ENCODE measurements at places on chromosomes 5 and 9.
A peak's percentile ranks its signal among the peaks of the same experiment; 100 is the strongest.

GRCh38 chr5:124393584-124394379, 352.7 kb downstream of the ZNF608 start:
- DNase-seq, result no peak

DNA sequence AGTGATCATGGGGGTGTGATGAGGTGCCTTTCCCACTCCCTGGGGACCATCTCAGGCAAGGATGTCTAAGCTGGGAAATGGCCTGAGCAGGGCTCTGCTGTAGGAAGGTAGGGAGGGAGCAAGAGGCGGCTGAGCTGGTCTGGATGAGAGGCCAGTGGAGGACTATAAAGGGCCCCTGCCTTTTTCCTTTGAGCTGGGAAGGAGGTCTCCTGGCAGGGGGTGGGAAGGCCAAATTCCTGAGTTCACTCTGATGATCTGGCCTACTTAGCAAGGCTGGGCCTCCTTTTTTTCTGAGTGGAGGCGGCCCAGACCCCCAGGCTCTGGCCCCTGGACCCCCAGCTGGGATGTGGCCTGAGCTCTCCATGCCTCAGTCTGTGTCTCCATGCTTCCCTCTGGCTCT, 14.3 kb upstream of the PITX1 start:
- no peak for DNase-seq

GRCh38 chr5:176743868-176744583, 66.3 kb upstream of the UNC5A start:
- DNase-seq, result no peak

DNA sequence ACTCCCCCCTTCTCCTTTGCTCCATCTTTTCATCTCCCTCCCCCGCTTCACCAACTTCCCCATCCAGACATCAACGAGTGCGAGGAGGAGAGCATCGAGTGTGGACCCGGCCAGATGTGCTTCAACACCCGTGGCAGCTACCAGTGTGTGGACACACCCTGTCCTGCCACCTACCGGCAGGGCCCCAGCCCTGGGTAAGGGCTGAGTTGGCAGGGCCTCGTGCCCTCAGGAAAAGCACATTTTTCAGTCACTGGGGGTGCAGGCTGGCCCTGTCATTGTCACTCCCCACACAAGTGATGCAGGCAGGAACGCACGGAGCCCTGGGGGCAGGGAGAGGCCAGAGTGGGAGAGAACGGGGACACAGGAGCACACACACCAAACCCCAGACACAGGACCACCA, 12.4 kb upstream of the ASS1 start:
- DNase-seq, result no peak

- no peak for DNase-seq
Measured at GRCh38 chr9:18338042-18338441, 135.9 kb upstream of the ADAMTSL1 start.

GRCh38 chr9:120343416-120343815, 236.6 kb downstream of the CDK5RAP2 start:
- no peak for DNase-seq

DNA sequence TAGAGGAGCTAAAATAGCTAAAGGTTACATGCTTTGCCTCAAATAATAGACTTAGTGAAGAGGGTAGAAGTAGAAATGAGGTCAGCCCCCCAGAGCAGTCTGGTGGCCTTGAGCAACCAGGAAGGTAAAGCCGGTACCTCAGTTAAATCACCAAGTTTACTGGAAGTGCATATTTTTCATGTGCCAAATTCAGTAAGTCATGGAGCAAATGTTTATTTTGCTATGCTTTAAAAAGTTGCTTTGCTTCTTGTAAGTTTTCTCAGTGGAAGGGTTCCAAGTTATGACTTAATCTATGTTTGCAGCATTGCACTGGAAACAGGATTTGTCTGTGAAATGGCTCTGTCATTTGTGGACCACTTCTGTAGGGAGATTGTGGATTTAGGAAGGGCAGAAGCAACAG, 256.7 kb downstream of the ARRDC3 start:
- no peak for DNase-seq

GRCh38 chr9:80968611-80969010, 720.7 kb downstream of the TLE1 start:
- DNase-seq, result no peak

GRCh38 chr9:133107961-133108793, 12.9 kb downstream of the RALGDS start:
- no peak for DNase-seq

GRCh38 chr9:128247226-128247803, 28.5 kb downstream of the GOLGA2 start:
- no peak for DNase-seq

- DNase-seq, result no peak
Measured at GRCh38 chr5:36537724-36538123, 68.7 kb upstream of the SLC1A3 start.

DNA sequence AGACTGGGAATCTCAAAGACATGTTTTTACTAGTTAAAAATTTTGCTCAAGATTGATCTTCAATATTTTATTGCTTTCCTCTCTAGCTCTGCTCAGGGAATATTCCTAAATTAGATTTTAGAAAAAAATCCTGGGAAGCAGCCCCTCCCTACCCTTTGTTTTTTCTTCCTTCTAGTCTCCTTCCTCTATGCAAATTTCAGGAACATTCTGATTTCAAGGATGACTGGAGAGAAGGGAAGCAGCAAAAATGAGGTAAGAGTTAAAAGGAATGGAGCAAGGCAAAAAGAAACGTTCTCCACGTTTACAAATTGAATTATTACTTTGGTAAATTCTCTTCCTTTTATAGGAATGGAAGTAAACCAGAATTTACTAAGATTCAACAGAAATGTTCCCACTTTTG, 493.4 kb upstream of the TUSC1 start:
- DNase-seq, result no peak

DNA sequence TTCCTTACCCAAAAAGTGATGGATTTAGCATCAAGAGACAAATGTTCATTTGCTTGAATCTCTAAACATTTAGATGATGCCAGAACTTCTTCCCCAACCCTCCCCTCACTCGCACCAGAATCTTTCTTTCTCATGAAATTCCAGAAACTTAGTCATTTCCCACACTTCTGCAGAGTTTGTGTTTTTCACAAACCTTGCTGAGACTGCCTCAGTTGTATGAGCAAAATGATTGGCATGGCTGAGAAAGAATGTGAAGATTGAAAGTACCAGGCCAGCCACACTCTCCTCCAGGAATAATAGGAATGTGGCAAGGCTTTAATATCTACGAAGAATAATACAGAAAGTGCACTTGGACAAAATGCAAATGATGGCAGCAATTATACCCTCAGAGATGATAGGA, 428.3 kb upstream of the CDH6 start:
- no peak for DNase-seq

GRCh38 chr5:51889703-51890102, 506.5 kb downstream of the ISL1 start:
- no peak for DNase-seq

DNA sequence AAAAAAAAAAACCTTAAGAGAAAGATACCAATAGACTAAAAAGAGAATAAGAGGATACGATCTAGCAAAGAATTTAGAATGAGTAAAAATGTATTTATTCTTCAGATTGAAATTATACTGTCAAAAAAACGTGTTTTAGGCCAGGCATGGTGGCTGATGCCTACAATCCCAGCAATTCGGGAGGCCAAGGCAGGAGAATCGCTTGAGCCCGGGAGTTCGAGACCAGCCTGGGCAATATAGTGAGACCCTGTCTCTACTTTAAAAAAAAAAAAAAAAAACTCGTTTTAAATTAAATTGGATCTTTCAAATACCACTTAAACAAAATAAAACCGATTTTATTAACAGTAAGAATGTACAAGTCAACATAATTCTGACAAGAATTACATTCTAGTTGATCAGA, 41.8 kb downstream of the FBXL17 start:
- no peak for DNase-seq

DNA sequence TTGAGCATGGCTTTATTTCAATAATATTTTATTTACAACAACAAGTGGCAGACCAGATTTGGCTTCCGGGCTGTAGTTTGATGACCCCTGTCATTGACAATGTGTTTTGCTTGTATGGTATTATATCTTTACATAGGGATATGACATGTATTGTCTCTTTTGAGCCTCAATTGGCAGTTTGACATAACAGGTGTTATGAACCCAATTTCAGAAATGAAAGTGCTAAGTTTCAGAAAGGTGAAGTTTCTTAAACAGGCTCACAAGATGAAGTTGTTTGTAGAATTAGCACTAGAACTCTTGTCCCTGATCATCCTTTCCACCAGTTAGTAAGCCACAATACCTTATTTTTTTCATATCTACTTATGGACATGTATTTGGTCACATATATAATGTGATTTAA, 303.0 kb upstream of the GRIA1 start:
- DNase-seq, result no peak

DNA sequence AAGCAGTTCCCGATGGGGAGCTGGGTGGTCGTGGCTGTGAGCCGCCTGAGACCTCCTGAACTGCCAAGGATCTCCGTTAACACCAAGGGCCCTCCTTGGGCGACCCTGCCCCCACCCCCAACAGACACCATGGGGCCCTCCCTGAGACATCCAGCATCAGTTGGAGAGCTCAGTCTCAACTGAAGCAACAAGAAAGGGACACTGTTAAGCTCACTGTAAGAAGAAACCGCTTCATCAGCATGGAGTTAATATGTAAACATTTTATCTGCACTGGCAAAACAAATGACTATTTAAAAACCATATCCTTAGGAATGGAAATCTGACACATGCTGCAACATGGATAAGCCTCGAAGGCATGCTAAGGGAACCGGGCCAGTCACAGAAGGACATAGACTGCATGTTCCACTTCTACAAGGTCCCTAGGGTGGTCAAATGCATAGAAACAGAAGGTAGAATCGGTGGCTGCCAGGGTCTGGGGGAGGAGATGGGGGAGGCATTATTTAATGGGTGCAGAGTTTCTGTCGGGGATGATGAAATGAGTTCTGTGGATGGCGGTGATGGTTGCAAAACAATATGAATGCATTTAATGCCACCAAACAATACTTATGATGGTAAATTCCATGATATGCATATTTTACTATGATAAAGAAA, 47.4 kb downstream of the ROR2 start:
- DNase-seq, result no peak

DNA sequence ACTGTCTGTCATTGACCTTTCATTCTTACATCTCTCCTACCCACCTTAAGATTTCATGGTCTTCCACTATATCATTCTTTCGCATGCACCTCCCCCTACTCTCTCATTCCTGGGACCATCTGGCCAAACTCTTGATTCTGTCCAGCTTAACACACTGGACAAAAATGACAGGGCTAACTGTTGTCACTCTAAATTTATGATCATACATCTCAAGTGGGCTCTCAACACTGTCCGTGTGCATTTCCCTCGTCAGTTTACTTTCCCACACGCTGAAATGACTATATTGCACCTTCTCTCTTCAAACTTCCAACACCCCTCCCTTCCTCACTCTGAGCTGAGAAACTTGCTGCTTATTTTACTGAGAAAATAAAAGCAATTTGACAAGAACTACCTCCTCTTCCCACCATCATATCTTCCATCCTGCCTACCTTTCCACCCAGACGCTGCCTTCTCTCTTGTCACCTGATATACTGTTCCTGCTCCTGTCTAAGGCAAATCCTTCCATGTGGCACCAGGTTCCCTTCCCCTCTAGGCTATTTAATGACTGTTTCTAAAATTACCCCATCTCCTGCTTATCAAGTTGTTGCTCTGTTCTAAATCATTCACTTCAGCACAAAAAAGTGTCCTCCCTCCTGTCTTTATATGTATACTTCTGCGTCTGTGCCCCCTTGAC, 8.1 kb upstream of the KLF9 start:
- DNase-seq, result no peak

GRCh38 chr5:143402553-143403333, 743 bp downstream of the NR3C1 start:
- DNase-seq, result peak; percentile 20

DNA sequence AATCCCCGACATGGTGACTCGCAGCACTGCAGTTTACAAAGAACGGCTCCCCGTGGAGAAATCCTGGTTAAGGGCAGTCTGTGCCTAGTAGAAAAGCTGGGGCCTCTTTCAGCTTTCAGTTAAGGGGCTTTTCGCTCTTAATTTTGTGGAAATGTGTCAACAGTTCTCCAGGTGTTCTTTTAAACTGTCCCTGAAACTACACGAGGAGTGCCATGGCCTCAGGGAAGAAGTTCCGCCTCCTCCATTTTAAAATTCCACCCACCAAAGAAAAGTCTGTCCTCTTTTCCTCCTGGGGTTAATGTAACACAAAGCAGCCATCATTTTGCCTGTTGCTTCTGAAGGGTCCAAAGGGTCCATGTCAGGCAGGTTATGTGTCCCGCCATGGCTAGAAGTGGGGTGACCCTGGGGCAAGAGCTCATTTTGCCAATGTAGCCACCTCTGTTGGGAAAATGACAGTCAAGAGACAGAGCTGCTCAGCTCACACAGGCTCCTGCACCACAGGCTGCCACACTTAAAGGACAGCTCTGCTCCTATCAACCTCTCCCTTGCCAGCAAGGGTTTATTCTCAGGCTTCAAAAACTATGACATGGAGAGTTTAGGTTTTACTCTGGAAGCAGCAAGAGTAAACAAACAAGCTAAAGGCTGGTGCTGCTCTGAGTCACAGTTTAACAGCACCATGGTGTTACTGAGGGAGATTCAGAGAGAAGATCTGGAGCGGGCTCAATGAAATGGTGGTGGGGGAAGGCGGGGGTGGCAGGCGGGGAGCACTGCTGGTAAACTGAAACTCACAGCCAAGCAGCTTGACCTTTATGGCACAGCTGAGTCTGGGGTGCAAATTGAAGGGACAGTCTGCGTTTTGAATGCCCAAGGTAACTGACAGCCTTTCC, 3.2 kb downstream of the WHRN start:
- DNase-seq, result no peak

DNA sequence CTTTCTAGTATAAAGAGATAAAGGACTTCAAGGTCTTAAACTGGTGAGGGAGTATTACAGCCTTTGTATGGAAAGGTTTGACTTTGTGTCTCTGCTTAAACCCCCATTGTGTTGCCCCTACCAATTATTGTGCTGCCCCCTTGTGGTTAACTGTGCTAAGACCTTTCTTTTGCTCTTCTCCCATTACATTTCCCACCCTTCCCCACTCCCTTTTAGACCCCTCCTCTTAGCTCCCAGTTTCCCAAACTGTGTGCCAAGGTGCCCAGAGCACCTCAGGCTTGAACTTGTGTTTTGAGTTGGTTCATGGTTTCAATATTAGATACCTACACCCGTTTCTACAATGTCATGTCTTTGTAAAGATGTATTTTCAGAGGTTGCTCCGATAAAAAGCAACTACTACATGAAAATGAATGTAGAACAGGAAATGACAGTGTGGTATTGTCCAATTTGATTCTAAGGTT, 2.9 kb downstream of the JAK2 start:
- no peak for DNase-seq

- no peak for DNase-seq
Measured at GRCh38 chr9:96009690-96010472, 134.4 kb downstream of the ERCC6L2 start.

All from activated naive CD4-positive, alpha-beta T cell (primary cell).